ENCODE measurements at places on chromosomes 4 and X.

DNA sequence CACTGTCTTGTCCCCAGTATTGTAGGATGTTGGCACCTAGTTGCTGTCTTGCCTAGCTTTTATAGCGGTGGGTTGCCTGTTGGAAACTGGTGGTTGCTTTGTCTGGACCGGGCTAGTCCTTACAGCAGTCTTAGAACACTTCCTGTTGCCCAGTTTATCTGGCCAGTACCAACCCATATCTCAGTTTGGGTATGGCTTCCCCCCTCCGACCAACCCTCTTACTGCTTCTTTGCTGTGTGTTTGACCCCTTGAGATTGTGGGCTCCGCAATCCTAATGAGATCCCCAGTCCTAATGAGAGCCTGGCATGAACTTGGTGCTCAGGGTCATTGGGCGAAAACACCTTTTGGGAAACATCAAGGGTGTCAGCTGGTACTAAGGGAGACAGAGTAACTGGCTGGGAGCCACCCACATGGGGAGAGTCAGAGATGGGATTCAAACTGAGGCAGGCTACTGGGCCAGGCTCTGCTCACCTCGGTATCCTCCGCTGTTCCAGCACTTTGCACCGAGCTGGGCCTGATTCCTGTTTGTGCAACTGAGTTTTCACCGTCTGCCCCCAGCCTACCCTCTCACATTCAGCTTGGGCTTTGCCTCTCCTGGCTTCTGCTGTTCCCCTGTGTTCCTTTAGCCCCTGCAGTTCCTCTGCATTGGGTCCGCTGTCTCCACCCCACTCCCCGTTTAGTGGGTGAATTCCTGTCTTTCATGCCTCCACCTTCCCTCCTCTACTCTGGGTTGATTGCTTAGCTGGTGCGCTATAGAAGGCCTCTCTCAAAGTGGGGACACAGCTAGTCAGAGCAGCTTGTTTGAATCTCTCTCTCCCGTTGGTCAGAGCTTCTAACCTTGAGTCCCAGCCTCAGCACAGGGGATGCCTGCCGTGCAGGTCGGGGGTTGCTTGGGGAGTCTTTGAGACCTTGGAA, 1.6 kb downstream of the TBC1D14 start:
- DNase-seq = no peak

DNA sequence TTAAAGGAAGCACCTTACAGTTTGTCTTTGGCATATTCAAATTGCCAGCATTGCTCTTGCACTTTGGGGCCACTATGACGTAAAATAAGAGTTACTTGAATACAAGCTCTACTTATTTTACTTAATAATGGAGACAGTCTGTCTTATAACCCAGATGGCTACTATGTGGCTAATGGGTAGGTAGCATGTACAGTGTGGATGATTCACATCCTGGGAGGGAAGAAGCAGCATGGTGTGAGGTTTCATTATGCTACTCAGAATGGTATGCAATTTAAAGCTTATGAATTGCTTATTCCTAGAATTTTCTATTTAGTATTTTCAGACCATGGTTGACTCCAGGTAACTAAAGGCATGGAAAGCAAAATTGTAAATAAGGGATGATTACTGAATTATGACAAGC, 761.8 kb upstream of the ATOH1 start:
- DNase-seq = no peak

- DNase-seq = no peak
These were observed 162.0 kb downstream of the NKX6-1 start for GRCh38 chr4:84336964-84337705.

- DNase-seq = no peak
These were observed 30.8 kb downstream of the GPM6B start for GRCh38 chrX:13786048-13786447.

DNA sequence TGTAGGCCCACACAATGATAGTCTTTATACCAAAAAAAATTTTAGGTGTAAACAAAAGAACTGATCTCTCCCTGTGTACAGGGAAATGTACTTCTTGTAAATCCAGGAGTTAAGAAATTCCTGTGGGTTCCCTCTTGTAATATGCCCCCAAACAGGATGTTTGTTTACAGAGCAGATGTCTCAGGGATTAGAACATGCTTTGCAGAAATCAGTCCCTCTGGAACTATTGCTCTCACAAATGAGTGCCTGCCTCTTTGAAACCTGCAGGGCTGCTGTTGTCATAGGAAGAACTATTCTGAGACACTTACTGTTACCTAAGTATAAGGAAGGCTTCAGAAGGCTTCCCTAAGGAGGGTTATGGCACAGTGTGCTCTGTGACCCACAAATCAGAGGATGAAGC, 35.6 kb downstream of the PAK3 start:
- peak; percentile 58 for DNase-seq

DNA sequence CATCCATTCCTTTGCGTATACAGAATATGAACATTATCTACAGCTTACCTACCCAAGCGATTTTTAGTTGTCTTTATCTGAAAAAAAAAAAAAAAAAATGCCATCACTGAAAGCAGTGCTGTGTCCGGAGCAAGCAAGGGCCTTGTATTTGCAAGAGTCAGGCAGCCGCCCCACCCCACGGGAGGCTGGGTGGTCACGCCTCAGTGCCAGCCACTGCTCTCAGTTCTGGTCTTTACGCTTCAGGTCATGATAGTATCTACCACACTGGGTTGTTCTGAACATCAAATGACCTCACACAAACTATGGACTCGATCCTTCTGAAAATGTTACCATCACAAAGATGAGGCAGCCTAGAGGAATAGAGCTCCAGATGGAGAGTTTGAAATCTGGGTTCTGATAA, 62.7 kb upstream of the HELT start:
- no peak for DNase-seq

DNA sequence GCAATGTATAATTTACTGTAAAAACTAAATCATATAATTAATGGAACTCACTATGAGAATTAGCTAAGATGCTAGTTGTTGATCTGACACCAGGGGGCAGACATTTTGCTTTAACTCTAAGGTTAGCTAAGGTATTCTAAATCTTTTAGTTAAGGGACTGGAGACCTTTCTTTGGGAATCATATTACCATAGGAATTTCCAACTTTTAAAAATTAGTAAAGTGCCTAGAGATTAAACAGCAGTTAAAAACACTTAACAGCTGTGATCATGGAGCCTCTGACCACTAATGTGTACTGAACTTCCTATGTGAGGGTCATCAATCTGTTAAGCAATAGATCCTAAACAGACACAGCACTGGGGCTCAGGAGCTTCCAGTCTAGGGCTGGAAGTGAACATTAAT, 226.6 kb downstream of the NSUN7 start:
- DNase-seq = peak; percentile 74

DNA sequence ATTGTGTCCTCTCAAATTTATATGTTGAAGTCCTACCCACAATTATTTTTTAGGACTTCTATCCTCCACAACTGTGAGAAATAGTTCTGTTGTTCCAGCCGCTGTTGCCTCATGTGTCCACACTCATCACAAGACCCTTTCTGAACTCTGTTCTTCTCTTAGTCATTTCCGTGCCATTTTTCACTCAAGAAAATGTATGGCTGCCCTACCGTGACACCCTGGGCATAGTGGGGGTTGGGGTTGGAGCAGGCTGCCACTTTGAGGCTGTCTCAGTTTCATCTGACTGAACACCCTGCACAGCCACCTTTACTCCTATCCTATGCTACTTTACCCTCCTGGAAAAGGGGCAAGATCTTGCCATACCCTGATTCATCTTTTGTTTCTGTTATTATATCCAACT, 319.1 kb downstream of the TENM3 start:
- no peak for DNase-seq
